GM10248 (cell line): ENCODE measurements at places on chromosomes 7 and 10.

GRCh38 chr10:13945390-13946208, 358.8 kb downstream of the PRPF18 start:
- no peak for DNase-seq

- DNase-seq = no peak
Measured at GRCh38 chr10:87927091-87927490, 63.7 kb downstream of the PTEN start.

GRCh38 chr10:31929261-31930022, 811 bp upstream of the ARHGAP12 start:
- DNase-seq = peak; percentile 32

DNA sequence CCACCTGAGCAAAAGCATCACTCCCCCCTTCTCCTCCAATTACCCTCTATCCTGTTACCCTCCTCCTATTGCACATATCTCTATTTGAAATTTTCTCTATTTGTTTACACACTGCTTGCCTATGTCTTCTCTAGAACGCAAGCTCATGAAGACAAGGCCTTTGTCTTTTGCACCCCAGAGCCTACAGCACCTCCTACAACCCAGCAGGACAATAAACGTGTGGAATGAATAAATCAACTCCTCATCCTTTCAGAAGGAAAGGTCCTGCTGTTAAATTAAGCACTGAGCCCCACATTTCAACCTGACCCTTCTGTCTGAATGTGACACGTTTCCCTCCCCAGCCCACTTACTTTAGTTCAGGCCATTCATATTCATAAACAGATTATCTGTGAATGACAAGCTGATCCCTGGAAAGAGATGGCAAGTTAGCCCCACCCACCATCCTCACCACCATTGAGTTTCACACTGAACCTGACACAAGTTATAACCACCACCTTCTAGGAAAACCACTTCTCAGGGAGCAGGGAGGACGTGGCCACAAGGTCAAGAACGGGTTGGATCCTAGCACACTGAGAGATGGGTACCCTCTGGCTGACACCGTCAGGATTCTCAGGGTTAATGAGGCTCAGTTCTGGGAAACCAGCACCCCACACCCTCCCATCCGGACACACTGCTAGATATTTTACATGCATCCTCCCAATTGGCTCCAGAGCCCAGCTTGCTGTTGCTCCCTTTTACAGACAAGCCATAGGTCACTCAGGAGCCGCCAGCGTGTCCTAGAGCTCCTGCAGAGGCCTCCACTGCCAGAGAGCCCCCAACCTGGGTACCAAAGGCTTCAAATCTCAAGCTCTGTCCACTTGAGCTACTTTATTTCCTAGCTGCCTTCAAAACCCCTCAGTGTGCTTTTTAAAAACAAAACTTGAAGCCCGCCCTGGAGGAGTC, 934 bp downstream of the PRTFDC1 start:
- DNase-seq = no peak

- no peak for DNase-seq
Measured at GRCh38 chr7:8200316-8200715, 61.7 kb downstream of the ICA1 start.

DNA sequence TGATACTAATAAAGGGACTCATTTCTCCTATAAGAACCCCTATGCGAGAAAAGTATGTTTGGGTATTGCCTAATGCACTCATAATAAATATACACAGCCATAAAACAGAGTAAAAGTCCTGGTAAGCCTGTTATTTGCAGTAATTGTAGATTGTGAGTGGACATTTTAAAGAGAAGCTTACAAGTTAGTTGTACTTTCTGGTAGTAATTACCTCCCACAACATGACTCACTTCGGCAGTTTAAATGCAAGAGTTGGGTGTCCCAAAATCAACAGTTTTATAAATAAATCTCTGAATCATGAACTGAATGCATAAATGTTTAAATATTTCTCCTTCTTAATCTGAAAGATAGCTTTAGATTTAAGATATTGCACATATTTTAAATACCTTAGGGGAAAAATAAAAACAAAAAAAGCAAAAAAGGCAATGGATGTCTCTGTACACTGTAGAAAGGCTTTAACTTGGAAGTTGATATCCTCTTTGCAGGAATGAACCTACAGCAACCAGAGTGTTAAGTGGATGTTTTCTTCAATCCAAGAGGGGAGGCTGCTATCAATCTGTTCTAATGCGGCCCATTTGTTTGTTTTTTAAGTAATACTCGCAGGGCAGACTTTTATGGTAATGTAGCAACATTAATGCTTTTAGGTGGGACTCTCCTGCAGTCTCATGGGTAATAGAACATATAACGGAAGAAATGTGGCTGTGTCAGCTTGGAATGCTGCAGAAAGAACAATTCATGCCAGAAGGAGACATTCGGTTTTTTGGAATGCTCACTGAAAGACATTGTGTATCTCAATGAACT, 57.3 kb upstream of the ZEB1 start:
- no peak for DNase-seq

GRCh38 chr10:50600286-50600685, 23.5 kb downstream of the SGMS1 start:
- DNase-seq = no peak

- no peak for DNase-seq
Measured at GRCh38 chr7:4201566-4201965, 480.5 kb upstream of the FOXK1 start.

DNA sequence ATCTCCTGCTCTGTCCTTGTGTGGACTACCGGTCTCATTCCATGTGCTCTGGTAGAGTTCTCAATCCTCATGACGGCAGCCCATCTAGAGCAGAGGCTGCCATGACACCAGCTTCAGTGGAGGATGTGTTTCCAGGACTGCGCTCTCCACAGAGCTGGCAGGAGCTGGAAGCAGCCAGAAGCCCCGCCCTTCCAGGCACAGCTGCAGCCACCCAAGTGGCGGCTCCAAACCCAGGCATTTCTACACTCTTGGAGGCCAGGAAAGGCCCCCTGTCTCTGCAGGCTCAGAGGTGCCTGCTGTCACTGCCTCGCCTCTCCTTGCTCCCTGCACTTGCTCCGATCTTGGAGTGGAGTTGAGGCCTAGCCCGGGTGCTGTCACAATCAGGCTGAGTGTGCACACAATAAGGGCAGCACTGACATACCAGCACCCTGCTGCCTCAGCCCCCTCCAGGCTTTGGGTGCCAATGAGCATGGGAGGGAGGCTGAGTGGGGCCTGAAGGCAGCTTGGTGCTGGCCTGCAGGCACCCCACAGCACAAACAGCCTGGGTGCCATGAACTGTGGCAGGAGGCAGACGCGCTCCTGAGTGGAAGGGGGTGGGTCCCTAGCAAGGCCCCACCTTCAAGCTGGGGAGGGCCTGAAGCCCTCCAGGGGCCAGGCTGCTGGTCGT, 122.1 kb downstream of the LRRN3 start:
- no peak for DNase-seq

GRCh38 chr10:51397695-51398094, 301.7 kb downstream of the CSTF2T start:
- DNase-seq = no peak

DNA sequence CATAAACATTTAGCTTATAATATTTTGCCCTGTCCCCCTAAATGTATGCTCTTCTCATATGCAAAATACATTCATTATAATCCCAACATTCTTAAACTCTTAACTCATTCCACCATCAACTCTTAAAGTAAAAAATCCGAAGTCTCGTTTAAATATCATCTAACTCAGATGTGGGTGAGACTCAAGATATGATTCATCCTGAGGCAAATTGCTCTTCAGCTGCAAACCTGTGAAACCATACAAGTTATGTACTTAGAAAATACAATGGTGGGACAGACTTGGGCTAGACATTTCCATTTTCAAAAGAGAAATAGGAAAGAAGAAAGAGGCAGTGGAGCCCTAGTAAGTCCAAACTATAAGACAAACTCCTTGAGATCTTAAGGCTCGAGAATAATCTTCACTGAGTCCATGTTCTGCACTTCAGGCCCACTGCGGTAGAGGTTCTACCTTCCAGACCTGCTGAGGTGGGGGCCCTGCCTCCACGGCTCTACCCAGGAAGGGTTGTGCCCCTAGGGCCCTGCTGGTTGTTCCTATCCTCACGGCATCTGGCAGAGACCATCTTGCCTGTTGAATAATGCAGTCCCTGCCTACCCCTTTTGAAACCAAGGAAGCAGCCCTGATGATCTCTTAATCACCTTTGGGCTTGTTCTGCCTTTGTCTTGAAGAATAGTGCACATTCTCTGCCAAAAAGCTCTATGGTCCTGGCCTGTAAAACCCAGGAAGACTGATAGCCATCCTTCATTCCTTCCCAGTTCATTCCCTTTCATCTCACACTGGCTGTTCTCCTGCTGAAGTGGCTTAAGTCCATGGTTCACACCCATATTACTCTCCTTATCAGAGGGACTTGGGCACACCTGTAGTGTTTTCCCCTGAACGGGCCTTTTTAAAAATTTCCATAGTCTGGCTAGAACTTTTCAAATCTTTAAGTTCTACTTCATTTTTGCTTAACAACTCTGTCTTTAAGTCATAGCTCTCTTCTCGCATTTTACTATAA, 37.3 kb downstream of the INPP5F start:
- DNase-seq = no peak

- no peak for DNase-seq
Measured at GRCh38 chr10:28089467-28089866, 90.6 kb upstream of the ODAD2 start.

GRCh38 chr10:114077347-114077746, 33.7 kb downstream of the ADRB1 start:
- DNase-seq = no peak

DNA sequence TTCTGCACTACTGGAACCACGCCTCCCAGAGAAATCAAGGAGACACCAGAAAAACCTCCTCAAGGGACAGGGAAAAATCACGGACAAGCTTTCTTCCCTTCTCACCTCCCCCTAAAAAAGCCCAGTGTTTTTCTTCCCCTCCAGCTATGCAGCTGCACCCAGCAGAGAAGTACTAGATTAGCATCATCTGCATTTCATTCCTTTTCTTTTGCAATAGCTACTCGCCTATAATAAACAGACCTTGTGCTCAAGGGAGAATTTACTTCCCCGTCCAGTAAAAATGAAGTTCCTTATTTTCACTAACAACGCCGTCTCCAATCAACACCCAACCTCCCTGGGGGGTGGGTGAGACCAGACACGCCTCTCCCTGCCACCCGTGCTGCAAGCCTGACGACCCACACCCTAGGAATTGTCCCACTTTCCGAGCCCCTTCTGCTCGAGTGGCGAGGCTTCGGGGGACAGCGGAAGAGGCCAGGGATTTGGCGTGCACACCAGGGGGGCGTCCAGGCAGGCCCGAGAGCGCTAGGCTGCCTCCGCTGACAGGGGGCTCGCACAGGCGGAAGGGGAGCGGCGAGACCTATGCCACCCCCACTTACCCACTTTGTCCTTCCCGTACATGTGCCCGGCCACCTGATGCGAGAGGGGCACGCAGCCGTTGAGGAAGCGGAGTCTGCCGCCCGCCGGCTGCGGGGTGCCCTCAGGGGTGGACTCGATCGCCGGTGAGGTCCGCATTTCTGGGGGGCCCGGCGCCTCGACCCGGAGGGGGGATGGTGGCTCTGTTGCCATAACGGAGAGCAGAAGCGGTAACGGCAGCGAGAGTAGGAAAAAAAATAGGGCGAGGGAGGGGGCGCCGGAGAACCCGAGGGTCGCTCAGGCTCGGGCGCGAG, 625 bp downstream of the IPMK start:
- peak; percentile 27 for DNase-seq

- no peak for DNase-seq
Measured at GRCh38 chr7:55055479-55055878, 36.7 kb downstream of the EGFR start.

DNA sequence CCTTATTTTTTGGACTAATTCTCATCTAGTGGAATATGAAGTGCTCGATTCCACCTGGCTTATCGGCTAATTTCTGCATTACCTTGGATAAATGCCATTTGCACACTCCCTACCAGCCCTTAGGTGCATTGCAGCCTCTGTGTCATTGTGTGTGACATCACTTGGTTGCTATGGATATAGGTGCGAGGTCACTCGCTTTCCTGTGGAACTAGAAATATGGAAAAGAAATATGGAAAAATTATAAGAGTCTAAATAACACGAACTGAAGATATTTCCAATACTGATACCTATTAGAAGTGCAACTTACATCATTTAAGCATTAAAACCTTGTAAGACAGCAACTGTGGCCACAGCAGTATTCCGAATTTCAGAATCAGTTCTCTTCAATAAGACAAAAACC, 2.0 kb downstream of the YWHAG start:
- DNase-seq = no peak

- no peak for DNase-seq
Measured at GRCh38 chr10:33122014-33122809, 164.2 kb upstream of the ITGB1 start.

GRCh38 chr10:28046579-28046978, 47.7 kb upstream of the ODAD2 start:
- no peak for DNase-seq

DNA sequence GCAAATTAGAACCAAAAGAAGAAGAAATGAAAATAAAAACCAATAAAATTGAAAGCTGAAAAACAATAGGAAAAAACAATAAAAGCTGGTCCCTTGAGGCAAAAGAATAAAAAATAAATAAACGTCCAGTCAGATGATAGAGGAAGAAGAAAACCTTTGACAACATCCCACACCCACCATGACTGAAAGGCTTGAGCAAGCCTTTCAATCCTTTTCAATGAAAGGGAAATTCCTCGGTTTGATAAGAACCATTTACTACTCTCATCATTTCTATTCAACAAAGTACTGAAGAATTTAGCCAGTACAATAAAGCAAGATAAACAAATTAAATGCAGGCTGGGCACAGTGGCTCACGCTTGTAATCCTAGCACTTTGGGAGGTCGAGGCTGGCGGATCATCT, 3.8 kb downstream of the SLC25A40 start:
- DNase-seq = no peak

DNA sequence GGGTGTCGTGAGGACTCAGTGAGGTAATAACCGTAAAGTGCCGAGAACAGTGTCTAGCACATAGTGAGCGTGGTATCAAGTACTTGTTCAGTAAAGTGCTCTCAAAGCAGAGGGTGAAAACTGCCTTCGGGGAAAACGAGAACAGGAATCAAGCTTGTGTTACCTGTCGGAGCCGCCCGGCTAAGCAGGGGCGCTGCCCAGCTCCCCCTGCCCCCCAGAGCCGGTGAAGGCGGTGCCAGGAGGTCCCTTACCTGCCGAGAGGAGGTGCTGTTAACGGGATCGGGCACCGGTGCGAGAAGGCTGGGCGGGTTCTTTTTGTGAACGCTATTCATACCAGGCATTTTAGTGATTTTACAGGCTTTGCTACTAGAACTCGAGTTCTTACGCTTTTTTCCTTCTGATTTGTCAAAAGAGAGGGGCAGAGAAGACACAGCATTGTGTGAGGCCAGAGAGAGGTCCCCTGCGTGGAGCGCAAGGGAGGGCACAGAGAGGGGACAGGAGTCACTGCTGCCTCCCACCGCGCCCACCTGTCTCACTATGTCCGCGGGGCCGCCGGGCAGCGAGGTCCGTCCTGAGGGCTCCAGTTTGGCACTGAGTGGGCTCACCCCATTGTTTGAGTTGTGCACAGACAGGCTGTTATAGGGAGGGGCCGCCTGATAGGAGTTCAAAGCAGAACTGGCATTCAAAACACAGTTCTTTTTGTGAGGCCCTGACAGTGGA, 32.5 kb upstream of the EFCAB10 start:
- DNase-seq = no peak

DNA sequence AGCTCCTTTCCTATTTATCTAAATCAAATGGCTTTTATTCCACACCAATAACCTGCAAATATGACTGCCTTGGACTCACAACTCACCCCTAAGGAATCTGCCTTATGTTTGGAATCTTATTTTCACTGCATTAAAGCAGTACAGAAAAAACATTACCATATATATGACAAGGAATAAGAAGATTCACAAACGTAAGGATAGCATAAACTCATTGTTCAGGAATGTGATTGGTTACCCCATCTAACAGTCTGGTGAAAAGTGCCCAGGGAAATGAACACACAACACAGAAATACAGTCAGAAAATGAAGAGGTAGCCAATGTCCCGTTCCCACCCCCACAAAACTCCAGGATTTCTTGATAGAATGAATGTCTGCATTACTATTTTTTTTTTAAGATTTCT, 2.0 kb downstream of the PPP3CB start:
- no peak for DNase-seq
